ENCODE measurements at places on chromosomes 12 and 14.

DNA sequence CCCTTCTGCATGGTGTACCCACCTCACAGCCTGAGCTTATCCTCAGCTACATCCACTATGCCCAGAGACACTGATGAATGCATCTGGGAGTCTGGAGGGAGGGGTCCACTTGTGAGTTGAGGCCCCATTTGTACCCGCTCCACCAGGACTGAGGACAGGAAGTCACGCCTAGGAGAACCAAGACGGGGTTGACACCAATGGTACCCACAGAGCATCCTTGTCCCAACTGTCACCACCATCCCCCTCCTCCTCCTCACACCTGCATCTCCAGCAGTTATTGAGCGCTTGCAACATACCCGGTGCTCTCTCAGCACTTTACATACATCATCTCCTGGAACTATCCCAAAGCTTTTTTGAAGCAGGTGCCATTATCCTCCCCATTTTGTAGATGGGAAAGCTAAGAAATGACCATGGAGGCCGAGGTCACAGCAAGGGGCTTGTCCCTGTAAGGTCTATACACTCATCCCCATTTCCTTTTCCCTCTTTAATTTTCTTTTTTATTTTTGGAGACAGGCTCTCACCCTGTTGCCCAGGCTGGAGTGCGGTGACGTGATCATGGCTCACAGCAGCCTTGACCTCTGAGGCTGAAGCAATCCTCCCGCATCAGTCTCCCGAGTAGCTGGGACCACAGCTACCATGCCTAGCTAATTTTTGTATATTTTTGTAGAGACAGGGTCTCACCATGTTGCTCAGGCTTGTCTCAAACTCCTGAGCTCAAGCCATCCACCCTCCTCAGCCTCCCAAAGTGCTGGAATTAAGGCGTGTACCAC is 31.7 kb downstream of the DGLUCY start:
- DNase-seq: no peak

DNA sequence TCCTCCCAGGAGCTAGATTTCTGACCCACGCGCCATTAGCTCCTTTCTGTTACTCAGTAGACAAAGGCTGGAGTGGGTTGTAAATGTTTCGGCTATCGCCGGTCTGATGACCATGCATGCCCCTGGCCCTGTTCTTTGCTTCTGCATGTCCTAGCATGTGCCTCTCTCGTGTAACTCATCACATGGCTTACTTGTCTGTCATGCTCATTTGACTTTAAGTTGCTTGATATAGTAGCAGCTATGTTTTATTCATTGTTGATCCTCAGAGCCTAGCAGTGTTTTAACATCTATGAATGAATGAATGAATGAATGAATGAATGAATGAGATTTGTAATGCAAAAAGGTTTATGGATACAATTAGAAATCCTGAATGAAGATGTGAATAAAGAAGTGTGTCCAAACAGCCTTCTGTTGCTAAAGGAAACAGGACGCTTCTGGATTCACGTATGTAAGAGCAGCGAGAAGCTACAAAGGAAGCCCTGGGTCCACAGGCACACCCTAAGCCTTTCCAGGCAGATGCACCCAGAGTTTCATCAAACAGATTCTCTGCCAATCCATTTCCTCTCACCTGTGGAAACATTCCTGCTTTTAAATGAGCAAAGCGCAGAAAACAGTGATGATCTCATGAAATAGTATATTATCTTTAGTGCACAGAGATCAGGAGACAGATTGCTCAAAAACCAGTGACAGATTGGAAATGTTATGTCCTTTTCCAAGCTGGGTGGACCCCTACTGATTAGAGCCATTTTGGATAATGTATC is 3.4 kb downstream of the GSG1 start:
- no peak for DNase-seq

GRCh38 chr12:10641735-10642500 is 28.5 kb upstream of the MAGOHB start:
- peak; percentile 19 for DNase-seq

DNA sequence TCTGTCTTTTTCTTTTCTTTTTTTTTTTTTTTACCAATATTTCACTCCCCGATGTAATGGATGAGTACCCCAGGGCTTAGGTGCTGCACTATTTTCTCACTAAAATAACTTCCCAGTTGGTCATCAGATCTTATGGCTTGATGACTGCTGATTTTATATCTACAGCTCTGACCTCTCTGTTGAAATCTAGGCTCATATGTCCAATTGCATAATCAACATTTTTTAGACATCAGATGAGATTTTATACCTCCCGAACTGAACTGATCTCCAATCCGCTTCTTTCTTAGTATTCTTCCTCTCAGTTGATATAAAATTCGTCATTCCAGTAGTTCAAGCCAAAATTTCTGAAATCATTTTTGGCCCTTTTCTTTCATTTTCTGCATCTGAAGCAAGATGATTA is 1236.5 kb downstream of the SLC16A7 start:
- DNase-seq: no peak

- no peak for DNase-seq
Observed at GRCh38 chr14:91586410-91586809, 76.3 kb upstream of the PPP4R3A start.

- no peak for DNase-seq
Observed at GRCh38 chr12:60391051-60391450, 795.2 kb downstream of the SLC16A7 start.

- DNase-seq: peak; percentile 7
Observed at GRCh38 chr12:48221645-48222044, 18.6 kb upstream of the OR10AD1 start.

- no peak for DNase-seq
Observed at GRCh38 chr12:52518574-52519386, 1.4 kb downstream of the KRT5 start.
